Thymus (tissue), 14 donors: ENCODE measurements at places on chromosomes 11 and 22.

- DNase-seq: no peak
Measured at GRCh38 chr11:73213196-73214143, 4.6 kb upstream of the P2RY2 start.

DNA sequence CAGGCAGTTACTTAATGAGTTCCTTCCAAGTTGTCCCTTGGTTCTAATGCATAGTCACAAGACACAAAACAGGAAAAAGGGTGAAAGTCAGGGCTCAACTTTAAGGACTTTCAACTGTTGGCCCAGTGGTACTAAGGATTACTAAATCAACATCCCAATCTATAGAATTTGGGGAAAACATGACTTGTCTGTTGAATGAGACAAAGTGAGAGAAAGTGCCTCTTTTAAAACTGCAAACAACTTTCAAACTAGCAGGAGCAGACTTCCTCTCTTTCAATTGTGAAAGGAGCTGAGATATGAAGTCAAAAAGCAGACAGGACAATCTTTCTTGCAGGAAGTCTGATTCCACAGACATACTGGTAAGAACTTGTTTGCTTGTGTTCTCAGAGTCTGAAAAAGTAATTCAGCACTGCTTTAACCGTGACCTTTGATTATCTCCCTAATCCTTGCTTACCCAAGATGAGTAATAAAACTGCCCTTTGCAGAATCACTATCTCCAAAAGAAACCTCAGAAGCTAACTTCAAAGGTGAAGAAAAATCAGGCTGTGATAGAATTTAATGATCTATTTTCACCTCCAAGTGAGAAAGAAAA lies 960.7 kb upstream of the RAG2 start:
- no peak for DNase-seq

DNA sequence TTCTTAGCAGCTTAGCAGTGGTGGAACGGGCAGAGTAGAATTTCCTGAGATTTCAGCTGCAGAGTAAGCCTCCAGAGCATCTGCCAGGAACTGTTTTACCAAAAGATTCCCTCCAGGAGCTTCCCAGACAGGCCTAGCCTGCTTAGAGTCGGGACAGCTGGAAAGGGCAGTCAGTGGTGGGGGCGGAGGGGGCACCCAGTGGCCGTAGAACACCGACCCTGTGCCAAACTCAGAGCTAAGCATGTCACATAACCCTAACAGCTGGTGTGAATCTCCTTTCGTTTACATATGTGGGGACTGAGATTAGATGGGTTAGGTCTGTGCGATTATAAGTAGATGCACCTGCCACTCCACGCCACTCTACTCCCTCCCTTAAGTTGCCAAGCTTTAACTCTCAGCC lies 80.0 kb upstream of the CRTAM start:
- DNase-seq: no peak

GRCh38 chr11:63518548-63518947 lies 12.7 kb downstream of the LGALS12 start:
- no peak for DNase-seq

- no peak for DNase-seq
Measured at GRCh38 chr11:80843266-80843974, 1402.6 kb upstream of the TENM4 start.

- DNase-seq: no peak
Measured at GRCh38 chr22:17537155-17537554, 26.1 kb upstream of the SLC25A18 start.

- no peak for DNase-seq
Measured at GRCh38 chr22:38748487-38749136, 7.2 kb downstream of the SUN2 start.

DNA sequence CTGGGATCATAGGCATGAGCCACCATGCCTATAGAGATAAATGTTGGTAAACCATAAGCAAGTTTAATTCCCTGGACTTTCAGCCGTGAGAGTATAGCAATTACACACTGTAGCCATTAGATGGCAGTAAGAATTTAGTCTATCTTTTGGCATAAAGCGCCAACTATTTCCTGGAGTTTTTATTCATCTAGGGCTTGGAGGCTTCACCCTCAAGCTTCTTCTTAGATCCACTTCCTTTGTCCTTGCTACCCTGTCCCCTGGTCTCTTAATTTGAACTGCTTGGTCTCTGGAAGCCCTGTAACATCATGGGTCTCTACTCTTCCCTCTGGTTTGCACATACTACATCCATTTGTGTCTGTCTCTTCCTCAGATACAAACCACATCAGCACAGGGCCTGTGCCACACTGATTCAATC lies 38.2 kb downstream of the OR10A6 start:
- DNase-seq: no peak

- DNase-seq: no peak
Measured at GRCh38 chr11:106014620-106015019, 7.4 kb downstream of the MSANTD4 start.

GRCh38 chr11:71342116-71342515 lies 89.7 kb upstream of the SHANK2 start:
- DNase-seq: no peak

- no peak for DNase-seq
Measured at GRCh38 chr22:39021552-39022250, 774 bp downstream of the APOBEC3D start.

GRCh38 chr11:96827164-96827563 lies 437.4 kb downstream of the JRKL start:
- DNase-seq: no peak

DNA sequence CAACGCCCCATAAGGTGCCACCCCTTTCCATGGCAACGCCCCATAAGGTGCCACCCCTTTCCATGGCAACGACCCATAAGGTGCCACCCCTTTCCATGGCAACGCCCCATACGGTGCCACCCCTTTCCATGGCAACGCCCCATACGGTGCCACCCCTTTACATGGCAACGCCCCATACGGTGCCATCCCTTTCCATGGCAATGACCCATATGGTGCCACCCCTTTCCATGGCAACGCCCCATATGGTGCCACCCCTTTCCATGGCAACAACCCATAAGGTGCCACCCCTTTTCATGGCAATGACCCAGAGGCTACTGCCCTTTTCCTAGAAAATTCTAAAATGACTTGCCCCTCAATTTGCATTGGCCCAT lies 72.1 kb downstream of the BRD1 start:
- no peak for DNase-seq

DNA sequence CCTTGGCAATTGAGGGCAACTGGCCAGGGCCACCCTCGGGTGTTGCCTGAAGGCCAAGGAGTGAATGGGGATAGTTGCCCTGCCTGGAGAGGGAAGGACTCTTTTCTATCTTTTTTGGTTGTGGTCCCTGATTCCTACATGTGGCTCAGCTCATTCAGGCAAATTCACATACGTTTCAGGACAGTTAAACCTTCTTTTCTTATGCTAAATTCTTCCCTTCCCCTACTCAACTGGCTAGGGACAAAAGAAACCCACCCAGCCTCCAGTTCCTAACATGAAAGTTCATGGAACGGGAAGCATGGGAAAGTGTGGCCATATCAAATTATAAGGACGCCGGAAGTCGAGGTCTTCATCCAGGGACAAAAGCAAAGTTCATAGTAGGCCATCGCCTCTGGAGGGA lies 26.3 kb upstream of the APLNR start:
- no peak for DNase-seq

GRCh38 chr22:49022816-49023160 lies 804.9 kb downstream of the BRD1 start:
- DNase-seq: no peak

- no peak for DNase-seq
Measured at GRCh38 chr11:115530752-115531151, 26.5 kb upstream of the CADM1 start.

GRCh38 chr11:35873721-35874120 lies 70.1 kb upstream of the LDLRAD3 start:
- DNase-seq: no peak

DNA sequence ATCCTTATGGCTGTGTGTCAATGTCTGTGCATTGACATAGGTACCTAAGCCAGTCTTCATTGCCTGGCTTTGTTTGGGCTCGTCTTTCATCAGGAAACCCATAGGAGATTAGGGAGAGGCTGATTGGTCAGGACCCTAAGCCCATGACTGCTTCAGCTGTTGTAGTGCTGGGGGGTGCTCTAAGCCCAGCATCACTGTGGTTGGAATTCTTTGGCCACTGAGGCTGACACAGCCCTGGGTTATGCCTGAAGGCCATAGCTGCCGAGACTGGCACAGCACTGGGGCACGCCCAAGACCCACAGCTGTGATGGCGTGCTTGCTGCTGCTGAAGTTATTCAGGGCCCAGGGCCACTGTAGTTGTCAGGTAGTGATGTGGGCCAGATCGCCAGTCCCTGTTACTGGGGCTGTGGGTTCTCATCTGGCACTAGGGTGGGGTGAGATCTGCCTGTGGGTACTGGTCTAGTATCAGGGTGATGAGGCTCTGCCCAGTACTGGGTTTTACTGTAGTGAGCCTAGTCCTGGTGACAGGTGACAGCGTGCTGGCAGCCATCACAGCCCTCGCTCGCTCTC lies 4.9 kb downstream of the USP18 start:
- DNase-seq: no peak

DNA sequence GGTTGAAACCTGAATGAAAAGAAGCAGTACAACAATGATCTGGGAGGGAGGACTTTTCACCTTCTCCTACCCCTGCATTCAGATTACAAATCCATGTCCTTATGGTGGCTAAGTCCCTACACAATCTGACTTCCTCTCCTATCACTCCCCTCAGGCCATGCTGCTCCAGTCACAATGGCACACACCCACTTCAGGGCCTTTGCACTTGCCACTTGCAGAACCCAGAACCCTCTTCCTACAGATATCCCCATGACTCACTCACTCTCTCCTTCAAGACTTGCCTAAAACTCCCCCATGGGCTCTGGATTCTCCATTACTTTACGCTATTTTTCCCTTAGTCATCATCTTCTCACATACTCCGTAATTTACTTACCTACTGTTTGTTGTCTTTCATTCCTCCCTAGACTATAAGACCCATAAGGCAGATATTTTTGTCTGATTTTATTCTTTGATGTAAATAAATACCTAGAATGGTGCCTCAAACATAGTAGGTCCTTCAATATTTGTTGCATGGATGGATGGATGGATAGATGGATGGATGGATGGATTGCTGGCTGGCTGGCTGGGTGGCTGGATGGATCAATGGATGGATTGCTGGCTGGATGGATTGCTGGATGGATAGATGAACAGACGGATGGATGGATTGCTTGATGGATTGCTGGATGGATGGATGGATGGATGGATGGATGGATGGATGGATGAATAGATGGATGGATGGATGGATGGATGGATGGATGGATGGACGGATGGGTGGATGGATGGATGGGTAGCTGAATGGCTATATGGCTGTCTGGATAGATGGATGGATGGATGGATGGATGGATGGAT lies 94.7 kb upstream of the NAV2 start:
- no peak for DNase-seq

DNA sequence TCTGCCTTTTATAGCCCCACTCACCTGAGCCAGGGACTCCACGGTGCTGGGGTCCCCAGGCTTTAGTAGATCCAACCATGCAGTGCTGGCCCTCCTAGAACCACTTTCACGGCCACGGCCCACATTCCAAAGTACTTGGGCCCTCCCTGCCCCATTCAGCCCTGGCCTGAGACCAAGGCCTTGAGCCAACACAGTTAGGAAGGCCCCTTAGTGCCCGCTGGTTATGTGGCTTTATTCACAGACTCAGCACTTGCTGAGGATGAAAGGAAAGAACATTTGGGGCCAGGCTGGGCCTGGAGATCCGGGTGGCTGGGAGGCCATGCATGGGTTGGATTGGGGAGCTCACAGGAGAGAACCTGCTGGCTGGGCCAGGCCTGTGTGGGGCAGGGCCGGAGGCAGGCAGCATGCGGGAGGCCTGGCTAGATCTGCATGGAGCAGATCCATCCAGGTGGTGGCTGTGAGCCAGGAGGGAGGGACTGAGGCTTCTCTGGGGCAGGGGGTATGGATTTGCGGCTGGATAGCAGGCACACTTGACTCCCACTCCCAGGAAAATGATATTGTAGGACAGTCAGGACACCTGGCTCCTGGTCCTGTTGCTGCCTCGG lies 12.6 kb downstream of the CHRM1 start:
- DNase-seq: no peak

- no peak for DNase-seq
Measured at GRCh38 chr11:95700471-95700817, 89.1 kb downstream of the FAM76B start.

GRCh38 chr11:16976379-16976778 lies 37.8 kb downstream of the PLEKHA7 start:
- DNase-seq: no peak

- no peak for DNase-seq
Measured at GRCh38 chr11:120219938-120220746, 9.3 kb downstream of the OAF start.

DNA sequence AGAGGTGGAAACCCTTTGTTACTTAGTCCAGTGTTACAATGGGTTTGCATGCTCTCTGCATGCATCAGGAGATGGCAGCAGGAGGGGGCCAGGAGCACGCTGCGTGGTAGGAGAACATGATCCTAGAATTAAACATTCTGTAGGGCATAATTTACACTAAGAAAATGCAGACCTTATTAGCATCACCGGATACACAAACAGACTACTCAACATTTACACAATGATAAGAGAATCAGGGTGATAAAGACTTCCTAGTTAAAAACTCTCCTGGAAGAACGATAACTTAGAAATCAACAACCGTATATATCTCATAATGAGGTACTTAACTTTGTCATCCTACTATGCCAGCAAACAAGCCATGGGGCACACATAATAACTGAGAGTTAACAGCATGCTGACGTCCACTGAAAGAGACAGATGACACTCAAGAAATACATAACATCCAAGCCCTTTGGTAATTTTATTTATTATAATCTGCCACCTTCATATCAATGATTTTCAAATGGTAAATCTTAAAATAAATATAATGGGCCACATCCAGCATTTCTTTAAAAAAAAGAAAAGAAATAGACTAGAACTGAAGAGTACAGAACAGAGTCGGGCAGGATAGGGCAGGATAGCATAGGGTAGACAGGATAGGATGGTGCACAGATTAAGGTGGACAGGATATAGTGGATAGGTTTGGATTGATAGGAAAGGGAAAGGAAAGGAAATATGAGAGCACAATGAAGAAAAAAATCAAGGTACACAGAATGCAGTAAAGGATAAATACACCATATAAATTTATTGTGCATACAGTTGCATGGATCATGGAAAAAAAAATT lies 27.5 kb downstream of the CADM1 start:
- DNase-seq: no peak

DNA sequence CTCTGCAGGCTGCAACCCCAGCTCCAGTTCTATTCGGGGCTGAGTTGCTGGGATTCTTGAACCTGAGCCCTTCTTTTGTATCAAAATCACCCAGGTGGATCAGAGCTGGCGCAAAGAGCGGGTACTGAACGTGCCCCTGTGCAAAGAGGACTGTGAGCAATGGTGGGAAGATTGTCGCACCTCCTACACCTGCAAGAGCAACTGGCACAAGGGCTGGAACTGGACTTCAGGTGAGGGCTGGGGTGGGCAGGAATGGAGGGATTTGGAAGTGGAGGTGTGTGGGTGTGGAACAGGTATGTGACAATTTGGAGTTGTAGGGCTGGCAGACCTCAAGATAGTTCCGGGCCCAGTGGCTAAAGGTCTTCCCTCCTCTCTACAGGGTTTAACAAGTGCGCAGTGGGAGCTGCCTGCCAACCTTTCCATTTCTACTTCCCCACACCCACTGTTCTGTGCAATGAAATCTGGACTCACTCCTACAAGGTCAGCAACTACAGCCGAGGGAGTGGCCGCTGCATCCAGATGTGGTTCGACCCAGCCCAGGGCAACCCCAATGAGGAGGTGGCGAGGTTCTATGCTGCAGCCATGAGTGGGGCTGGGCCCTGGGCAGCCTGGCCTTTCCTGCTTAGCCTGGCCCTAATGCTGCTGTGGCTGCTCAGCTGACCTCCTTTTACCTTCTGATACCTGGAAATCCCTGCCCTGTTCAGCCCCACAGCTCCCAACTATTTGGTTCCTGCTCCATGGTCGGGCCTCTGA lies 3.8 kb downstream of the FOLR1 start:
- no peak for DNase-seq
